ENCODE measurements at places on chromosomes 16 and 17.
A peak's percentile ranks its signal among the peaks of the same experiment; 100 is the strongest.

DNA sequence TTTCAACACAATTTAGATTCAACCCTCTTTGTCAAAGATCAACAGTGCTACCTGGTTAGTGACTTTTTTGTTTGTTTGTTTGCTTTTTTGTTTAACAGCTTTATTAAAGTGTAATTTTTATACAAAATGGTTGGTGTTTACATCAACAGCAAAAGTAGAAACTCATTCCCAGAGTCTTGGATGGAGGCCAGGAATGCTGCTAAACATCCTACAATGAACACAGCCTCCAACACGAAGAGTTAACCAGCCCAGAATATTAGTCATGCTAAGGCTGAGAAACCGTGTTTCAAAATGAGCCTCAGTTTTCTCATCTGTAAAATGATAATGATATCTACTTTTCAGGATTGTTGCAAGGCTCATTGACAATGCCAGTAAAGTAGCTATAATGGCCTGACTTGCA is 211.0 kb upstream of the MAF start:
- DNase-seq: no peak

DNA sequence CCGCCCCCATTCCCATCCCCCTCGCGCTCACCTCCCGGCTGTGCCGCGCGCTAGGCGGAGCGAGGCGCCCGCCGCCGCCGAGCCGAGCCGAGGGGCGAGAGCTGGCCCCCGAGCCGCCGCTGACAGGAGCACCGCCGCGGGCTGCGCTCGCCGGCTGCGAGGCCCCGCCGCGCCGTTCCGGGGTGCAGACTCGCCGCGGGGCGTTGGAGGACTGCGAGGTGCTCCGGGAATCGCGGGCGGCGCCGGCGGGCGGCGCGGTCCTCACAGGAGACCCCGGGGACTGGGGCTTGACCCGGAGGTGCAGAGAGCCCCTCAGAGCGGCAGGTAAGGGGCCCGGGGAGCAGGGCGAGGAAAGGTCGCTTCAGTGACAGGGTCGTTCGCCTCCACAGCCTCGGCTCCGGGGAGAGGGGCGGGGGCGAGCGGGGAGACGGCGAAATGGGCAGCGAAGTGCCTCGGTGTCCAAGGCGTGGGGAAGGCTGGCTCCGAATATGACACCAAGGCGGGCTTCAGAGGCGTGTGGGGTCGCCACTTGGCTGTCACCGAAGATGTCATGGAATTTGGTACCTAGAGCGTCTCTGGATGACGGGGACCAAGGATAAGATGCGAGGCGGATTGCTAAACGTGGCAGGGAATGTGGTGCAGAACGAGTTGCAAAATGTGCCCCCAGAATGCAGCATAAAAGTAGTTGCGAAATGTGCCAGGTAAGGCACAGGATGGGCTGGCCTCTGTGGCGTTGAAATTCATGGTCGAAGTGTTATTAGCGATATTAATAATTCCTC is 580 bp downstream of the TANC2 start:
- DNase-seq: peak; percentile 31

DNA sequence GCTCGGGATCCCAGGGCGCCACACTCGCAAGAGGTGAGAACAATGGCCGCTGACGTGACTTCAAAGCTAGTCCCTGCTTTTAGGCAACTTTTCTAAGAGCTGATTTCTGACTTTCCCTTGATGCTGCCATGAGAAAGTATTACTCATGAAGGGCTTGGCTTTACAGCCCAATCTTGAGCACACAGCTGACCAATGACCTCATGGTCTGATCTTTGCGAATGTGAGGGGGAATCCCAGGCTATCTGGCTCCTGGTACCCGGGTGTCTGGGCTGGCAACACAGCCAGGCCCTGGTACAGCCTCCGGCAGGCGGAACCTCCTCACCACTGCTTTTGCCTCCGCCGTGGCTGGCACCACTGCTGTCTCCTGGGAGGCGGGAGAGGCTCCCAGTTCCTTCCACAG is 17.5 kb downstream of the NDUFAF8 start:
- DNase-seq: peak; percentile 34

DNA sequence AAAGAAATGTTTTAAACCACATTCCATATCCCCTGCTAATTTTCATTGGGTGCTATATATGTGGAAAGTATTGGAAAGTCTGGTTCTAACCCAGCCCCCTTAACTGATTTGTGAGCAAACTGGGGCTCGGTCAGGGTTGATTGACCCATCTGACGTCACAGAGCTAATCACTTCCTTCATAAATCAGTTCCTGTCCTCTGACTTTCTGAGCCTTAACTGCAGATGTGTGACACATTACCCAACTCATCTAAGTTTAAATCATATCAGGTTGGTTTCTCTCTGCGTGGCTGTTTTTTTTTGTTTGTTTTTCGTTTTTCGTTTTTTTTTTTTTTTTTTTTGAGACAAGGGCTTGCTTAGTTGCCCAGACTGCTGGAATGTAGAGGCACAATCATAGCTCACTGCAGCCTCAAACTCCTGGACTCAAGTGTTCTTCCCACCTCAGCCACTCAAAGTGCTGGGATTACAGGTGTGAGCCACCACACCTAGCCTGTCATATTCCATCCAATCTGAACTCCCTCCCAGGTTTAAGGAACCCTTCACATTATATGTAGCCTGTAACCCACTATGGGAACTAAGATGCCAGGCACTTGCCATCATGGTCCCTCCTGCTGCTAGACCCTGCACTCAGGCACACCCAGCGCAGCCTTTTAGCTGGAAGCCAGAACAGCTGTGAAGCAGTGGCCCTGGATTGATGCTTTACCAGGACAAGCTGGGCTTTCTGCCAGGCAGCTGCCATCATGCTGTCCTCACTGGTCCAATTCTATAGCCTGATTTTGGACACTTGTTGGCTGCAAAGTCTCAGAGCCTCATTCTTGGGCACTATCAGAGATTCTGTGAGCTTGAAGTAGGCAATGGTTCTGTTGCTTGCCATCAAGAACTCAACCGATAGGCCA is 6.9 kb upstream of the BPTF start:
- DNase-seq: no peak

DNA sequence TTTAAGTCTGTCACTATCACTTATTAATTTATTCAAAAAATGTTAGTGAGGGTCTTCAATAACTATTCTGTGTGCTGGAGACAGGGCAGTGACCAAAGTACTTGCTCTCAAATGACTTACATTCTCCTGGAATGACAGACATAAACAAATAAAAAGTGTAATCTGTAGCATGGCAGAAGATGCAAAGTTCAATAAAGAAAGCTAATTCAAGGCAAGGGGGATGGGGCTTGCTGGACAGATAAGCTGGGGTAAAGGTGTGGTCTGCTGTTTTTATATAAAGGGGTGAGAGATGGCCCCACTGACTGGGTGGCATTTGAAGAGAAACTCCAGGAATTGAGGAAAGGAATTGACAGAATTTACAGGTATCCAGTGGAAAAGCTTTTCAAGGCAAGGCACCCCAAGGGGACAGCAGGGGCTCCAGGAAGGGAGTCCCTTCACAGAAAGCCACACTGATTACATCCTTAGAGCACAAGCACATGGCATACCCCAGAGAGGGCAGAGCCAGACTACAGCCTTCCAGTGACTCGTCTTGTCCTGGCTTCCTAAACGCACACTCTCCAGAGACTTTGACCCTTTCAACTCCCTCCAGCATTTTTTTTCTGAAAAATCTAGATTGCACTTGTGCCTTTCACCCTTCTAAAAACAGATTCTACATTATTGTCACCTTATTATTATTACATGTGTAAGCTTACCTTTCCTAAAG is 123.7 kb upstream of the HS3ST3A1 start:
- DNase-seq: peak; percentile 50

DNA sequence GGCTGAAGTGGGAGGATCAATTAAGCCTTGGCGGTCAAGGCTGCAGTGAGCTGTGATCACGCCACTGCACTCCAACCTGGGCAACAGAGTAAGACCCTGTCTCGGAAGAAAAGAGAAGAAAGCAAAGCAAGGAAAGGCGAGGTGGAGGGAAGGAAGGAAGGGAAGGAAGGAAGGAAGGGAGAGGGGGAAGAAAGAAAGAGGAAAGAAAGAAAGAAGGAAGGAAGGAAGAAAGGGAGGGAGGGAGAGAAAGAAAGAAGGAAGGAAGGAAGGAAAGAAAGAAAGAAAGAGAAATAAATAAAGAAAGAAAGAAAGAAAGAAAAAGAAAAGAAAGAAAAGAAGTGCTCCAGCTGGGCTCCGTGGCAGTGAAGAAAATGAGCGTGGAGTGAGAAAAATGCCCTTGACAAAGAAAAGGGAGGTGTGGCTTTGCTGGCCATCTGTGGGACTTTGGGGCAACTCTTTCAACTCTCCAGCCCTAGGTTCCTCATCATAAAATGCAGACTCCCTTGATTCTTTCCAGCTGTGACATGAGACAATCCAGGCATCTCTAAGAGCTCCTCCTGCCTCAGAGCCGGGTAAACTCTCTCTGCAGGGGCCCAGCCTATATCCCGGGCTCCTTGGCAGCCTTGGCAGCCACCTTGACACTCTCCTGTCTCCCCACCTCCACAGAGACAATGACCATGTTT is 2.4 kb downstream of the GSDMA start:
- no peak for DNase-seq

DNA sequence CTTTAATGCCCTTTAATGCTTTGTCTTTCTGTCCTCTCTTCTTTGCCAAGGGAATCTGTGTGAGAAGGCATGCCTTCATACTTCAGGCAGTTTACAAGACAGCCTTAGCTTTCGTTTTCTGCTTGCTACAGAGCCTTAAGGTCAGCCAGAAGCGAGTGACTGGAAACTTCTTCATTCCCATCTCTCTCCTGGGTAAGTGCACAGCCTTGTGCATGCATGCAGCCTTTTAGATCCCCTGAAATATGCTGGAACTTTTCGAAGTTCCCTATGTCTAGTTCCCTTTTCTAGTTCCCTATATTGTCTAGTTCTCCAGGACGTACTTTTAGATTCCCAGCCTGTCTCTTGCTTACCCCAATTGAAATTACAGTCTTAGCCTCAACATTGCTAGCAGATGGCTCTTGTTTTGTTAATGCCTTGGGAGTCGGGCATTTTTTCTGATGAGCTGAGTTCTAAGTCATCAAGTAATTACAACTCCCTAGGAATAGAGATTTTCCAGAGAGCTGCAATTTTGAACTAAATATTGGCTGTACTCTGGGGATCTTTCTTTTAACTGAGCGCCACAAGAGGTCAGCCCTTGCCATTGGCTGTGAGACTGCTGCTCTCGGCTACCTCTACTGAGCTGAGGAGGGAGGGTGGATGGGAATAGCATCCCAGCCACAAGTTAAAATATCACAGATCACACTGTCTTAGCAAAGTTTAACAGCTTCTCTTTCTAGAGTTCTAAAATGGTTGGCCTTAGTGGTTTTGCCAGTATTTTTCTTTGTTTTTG is 22.7 kb upstream of the PPM1D start:
- peak; percentile 74 for DNase-seq
